ENCODE measurements at places on chromosomes 12 and 14.

DNA sequence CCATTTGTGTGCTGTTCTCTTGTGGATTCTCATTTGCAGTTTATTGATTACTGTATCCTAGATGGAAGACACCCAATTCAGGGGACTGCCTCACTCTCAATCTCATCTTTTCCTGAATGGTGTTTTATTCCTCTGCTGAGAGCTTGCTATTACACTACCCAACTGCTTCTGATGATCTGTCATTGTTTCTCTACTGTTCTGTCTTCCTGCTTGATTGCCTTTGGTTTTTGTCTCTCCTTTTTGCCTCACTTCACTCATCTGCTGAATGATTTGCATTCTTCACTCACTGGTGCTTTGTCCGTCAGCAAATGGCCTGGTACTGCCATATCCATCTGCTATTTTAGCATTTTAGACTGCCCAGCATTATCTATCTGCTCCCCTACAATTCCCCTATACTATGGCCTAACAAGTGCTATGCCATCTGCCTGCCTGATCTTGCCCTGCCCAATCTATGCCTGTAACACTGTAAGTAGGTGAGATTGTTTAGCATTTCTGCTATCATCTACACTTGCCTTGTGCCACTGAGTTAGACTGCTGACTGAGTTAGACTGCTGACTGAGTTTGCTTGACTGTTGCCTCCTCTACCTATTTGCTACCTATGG lies 335.1 kb downstream of the GPHN start:
- no peak for DNase-seq

DNA sequence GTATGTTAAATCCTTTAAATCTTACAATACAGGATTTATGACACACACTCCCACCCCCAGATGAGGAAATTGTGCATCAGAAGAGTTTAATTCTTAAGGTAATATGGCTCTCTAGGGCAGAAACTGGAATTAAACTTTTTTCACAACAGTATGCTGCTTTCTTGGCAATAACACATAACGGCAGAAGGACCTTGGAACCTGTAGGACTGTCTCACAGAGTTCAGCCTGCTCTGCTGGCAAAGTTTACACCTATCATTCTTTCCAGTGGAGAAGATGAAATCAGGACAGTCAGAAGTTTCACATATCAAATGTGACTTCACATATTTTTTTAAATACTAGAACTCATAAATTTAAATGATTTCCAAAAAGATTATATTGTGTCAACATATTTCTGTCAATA lies 30.6 kb upstream of the MYF6 start:
- DNase-seq: no peak

DNA sequence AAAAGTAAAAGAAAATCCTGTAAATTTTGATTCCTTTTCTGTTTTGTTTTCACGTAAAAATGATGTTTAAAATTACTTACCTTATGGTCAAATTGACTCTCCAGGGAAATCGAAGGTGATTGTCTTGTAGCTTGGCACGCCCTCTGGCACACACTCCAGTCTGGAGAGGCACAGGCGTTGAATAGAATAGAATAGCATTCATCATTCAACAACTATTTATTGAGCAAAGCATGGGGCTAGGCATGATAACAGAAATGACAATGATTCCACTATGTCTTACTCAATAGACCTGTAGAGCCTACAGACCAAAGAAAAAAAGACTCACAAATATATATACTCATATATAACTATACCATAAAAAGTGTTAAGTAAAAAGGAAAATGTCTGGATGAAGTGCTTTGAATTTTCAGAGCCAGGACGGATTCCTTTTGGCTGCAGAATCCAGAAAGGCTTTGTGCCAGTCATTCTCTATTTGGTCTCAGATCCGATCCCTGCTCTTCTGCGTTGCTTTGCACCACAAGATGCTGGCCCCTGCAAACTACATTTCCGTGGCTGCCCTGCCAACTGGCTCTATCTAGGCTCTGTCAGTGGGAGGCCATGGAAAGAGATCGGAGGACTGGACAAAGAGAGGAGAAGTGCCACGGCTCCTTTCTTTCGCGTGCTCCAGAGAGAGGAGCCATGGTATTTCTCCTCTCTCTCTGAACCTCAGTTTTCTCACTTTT lies 231.8 kb downstream of the CRADD start:
- DNase-seq: no peak

- DNase-seq: no peak
These were observed 18.3 kb upstream of the GXYLT1 start for GRCh38 chr12:42162965-42163364.

- no peak for DNase-seq
These were observed 73.8 kb downstream of the KCNK10 start for GRCh38 chr14:88249266-88249665.

DNA sequence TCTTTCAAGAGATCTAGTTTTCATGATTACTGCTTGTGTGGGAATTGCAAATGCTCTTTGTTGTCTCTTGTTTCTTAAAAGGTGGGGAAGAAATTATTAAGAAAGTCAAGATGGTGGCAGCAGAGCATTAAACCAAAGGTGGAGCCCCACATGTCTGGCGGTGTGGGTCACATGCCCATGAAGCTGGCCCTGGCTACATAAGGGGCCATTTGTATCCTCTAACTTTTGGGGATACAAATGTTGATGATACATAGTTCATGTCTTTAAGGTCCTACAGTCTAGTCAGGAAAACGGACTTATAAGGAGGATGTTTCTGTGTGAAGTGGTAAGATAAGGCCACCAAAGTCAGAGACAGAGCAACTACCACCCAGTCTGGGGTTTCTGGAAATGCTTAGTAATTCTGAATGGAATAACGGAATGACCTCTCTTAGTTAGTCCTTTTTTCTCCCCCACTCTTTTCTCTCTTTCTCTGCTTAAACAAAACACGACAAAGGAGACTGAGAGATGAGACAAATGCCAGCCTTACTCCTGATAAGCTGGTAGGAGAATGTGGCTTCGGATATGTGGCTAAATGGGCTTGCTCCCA lies 39.9 kb upstream of the PTHLH start:
- no peak for DNase-seq

DNA sequence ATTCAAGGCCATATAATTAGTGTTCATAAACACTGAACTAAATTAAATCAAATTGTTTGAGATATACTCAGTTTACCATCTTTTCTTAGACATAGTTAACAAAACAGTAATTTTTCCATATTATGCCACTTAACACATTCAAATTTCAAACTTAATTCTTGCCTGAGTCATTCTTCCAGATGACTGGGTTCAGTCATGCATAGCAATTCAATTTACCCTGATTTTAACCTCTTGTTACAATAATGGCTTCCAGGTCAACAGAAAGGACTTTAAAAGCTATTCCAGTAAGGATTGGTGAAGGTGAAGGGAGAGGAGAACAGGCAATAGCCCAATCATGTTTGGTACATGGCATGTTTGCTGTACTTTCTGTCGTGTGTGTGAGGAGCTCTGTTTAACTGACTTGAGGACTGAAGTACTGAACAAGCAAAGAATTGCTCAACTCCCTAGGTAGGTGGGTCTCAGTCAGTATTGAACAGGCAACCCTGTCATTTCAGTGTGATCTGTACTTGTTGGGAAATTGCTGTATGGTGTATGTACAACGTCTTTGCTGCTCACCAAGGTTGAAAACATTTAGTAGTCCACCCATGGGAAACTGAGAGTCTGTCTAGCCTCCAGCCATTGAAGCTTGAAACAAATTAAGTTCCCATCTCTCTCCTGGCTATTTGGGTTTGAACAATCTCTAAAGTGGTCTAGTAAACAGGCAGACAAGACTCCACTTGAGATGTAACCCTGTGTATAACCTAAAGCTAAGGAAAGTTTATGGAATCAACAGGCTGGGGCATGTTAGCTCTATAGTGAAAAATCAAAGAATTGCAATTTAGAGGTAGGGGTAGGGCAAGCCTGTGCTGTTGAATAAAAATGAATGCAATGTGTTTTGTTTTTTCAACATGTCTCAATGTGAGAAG lies 327.2 kb downstream of the BTG1 start:
- DNase-seq: no peak

DNA sequence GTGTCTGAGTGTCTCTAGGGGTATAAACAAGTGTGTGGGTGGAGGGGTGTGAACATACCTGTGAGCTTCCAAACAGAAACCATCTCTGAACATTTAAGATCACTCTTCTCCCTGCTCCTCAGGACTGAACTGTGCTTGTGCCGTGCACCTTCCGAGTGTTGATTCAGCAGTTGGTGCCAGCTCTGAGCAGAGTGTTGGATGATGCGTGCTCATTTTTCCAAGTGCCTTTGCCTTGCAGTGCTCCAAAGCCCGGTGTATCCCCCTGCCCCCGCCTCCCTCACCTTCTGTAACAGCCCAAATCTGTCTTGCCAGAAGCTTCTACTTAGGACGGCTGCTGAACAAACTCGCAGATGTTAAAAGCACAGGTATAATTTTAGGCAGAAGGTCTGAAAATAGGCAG lies 4.4 kb downstream of the WSCD2 start:
- no peak for DNase-seq

- no peak for DNase-seq
These were observed 487.8 kb downstream of the KCNH5 start for GRCh38 chr14:62557416-62557815.

GRCh38 chr12:47360771-47361388 lies 281.1 kb upstream of the AMIGO2 start:
- peak; percentile 19 for DNase-seq

GRCh38 chr14:33848706-33849454 lies 102.0 kb downstream of the EGLN3 start:
- no peak for DNase-seq

GRCh38 chr12:83514372-83514771 lies 827.7 kb downstream of the TMTC2 start:
- no peak for DNase-seq

- DNase-seq: no peak
These were observed 55.3 kb downstream of the RAD52 start for GRCh38 chr12:894226-894625.

- no peak for DNase-seq
These were observed 822 bp upstream of the POU6F1 start for GRCh38 chr12:51218607-51219161.

DNA sequence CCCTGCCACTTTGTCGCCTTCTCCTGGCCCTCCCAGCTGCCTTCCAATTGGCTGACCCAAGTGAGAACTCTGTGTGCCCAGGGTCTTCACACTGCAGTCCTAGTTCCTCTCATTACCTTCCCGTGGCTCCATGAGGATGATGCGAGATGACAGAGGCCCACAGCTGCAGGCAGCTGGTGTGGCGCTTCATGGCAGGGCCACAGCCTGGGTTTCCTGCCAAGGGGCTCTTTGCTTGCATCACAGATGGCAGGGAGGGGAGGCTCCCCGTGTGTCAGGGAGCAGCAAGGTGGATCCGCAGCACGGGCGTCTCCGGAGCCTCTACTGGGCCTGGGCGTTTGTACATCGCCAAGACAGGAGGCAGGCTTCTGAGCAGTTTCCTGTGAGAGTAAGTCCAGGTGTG lies 28.9 kb downstream of the DEGS2 start:
- DNase-seq: no peak

DNA sequence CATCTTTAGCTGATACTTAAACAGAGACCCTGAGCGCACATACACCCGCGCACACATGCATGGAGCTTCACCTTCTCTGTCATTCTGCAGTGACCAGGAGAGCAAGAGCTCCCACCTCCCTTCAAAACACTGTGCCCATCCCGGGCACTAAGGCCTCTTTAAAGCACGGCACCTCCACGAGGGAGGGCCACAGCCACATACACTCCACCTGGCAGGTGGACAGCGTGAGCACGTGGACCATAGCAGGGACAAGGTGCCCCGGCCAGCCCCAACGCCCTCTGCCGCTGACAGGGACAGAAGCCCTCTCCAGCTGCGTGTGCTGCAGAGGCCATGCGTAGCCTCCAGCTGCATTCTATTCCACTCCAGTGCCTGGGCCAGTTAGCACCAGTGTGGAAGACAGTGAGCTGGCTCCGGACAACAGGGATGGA lies 5.4 kb downstream of the GAPDH start:
- DNase-seq: no peak

DNA sequence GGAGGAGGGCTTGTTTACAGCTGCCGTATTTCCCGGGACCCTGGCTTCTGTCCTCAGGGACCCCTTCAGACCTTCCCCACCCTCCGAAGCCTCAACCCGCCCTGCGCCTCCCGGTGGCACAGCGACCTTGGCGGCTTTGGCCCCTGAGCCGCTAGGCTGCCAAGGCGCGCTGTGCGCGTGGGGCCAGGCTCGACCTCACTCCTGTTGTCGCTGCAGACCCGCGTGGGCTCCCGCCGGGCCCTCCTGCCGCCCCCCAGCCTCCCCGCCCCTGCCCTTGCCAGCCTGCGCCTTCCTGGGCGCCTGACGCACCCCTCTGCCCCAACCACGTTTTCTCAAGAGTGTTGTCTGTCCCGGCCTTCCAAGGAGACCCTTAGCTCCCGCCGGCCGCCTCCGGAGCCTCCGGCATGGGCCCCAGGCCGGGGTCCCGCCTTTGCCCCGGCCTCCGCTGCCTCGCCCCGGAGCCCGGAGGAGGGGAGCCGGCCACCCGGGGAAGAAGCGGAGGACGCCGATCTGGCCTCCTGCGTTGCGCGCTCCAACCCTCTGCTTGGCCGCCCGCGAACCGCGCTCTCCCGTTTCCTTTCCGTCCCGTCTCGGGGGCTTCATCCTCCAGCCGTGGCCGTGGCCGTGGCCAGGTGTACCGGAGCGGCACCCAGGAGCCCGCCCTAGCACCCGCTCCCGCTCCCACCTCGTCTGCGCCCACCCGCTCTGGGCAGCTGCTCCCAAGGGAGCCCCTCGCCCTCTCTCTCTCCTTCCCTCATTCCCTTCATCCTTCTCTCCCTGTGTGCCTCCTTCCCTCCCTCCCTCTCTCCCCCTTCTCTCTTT lies 19.9 kb downstream of the PPP2R5C start:
- DNase-seq: no peak

DNA sequence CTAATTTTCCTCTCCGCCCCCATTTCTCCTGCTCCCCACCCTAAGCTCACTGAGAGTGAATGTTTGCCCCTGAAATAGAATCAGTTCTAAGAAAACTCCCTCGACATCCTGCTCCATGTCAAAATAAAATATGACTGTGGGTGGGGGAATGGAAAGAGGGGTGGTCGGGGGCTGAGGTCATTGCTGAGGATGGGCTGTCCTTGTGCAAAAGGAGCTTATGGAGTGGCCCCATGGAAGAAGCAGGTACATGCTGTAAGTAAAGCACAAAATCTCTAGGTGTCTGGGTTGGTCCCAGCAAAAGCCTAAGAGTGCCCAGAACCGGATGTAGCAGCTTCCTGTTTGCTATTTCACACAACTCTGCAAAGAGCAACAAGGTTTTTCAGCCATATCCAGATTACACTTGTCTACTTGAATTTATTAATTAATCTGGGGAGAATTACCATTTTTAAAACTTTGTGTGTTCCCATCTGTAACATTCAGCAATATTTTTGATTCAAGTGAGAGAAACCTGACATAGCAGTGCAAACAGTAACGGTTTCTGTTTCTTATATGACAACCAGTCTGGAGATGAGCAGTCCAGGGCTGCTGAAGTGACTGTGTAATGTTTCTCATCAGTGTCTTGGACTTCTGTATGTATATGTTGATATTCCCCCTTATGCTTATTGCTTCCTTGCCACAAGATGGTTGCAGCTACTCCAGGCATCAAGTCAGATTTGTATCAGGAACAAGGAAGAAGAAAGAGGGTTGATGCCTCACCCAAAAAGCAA lies 40.4 kb upstream of the GZMB start:
- no peak for DNase-seq

- no peak for DNase-seq
These were observed 222.1 kb upstream of the HMGA2 start for GRCh38 chr12:65602253-65602609.

Data from activated CD4-positive, alpha-beta T cell treated with anti-CD3 and anti-CD28 coated beads for 1 hour (primary cell).